ENCODE measurements at places on chromosomes 3 and 15.

DNA sequence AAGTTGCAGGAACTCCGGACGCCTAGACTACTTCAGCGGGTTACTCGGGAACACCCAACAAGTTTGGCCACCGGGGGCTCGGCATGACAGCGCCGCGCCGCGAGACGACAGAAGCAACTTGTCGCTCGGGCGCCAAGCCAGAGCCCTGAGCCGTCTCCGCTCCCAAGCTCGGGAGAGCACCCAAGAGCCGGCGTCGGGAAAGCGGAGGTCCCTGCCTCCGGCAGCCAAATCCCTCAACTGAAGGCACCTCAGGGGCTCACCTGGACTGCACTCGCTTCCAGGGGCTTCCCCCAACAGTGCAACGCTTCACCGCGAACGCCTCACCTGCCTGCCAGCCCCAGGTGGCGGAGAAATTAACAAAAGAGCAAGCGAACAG is 640 bp downstream of the MB21D2 start:
- DNase-seq: peak; percentile 82

DNA sequence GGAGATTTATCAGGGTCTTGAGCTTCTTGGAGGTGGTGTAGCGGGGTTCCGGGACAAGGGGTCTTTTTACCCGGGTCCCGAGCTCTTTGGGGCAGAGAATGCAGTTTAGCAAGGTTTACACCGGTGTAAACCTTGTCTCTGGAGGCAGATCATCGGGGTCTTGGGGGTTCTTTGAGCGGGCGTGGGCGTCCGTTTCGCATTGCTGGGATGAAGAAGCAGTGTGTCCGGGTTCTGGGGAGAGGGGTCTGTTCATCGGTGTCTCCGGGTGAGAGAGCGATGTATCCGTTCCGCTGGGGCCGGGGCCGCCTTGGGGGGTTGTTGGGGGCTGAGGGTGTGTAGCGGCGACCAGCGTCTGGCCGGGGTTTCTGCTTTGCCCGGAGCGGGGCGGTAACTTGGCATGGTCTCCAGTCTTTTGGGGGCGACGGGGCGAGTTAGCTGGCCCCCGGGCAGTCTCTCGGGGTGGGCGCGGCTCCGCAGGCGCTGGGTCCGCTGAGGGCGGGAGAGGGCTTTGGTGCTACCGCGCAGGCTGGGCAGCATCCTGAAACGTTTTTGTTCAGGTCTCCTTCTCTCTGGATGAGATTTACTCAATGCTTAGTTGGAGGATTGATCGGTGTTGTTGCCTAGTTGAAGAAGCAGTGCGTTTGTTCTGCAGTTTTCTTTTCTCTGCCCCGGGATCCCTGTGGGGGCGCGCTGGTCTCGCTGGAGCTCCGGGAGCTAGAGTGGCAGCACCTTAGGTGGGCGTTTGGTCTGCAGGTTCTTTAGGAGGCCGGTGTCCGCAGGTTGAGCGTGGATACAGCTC is 843 bp downstream of the GLCE start:
- DNase-seq: peak; percentile 23

- DNase-seq: no peak
Measured at GRCh38 chr15:76942331-76942730, 10.8 kb downstream of the RCN2 start.

DNA sequence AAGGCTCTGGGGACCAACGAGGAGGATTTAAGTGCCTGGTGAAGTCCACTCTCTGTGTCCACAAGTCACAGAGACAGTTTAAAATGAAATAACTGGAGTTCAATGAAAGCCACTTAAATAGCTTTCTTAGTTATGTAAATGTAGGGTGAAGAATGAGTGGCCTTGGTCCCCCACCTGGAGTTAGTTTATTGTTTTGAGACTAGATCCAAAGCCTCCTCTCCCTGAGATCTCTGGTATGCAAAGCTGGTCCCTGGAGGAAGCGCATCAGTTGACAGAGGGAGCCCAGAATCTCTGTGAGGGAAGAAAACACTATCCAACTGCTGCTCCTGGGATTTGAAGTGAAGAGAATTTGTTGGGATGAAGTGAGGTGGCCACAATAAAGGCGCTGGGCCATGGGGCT is 40.5 kb downstream of the EXOG start:
- DNase-seq: no peak

- DNase-seq: no peak
Measured at GRCh38 chr3:24158761-24159454, 213.8 kb downstream of the NR1D2 start.

DNA sequence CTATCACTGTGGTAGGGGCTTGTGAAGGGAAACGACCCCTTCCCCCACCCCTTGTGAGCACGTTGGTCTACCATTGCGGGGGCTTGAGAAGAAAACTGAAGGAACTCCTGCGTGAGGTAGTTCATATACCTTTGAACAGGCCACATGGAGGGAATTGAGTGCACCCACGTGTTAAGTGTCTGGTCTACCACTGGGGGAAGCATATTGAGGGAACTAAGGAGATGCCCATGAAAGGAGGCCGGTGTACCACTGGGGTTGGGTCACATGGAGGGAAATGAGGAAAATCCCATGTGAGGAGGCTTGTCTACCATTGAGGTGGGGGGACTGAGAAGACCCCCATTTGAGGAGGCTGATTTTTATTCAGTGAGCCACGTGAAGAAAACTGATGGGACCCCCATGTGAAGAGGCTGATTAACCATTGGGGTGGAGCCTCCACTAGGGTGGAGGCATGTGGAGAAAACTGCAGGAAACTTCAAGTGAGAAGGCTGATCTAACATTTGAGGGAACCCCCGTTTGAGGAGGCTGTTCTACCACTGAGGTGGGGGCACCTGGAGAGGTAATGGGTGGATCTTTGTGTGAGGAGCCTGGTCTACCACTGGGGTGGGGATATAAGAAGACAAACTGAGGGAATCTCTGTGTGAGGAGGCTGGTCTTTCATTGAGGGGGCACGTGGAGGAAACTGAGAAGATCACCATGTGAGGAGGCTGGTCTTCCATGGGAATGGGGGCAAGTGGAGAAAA is 163.2 kb downstream of the FBLN2 start:
- no peak for DNase-seq

DNA sequence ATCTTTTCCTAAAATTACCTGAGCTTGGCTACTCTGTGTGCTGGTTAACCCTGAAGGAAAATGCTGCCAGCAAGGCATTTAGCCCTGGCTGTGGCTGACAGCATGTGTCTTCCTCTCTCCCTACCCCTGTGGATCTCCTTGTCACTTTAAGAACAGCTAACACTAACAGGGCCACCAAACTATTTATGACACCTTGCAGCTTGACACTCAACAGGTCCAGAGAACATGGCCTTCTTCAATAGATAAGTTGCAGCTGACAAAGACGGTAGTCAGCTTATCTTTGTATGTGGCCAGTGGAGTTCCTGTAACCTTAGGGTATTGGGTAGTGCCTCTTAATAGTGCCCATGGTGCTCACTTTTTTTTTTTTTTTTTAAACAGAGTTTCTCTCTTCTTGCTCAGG is 32.0 kb upstream of the COPB2 start:
- DNase-seq: no peak

DNA sequence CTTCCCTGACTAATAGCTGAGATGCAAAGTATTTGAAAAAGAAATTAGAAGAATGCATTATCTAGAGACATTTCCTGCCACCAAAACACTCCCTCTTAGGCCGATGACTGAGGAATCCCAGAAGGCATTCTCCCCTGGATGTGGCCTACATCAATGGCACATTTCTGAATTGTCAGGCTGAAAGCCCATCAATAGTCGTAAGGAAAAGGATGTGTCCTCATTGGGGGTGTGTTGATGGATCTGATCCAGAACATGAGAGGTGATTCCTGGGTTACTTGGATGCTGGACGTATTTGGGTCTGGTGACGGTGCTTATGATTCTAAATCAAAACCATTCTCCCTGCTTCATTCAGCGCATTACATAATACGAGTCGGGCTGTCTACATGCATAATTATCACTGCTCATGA is 216.9 kb upstream of the CDIN1 start:
- peak; percentile 85 for DNase-seq

- no peak for DNase-seq
Measured at GRCh38 chr3:139654637-139655365, 23.0 kb downstream of the NMNAT3 start.

DNA sequence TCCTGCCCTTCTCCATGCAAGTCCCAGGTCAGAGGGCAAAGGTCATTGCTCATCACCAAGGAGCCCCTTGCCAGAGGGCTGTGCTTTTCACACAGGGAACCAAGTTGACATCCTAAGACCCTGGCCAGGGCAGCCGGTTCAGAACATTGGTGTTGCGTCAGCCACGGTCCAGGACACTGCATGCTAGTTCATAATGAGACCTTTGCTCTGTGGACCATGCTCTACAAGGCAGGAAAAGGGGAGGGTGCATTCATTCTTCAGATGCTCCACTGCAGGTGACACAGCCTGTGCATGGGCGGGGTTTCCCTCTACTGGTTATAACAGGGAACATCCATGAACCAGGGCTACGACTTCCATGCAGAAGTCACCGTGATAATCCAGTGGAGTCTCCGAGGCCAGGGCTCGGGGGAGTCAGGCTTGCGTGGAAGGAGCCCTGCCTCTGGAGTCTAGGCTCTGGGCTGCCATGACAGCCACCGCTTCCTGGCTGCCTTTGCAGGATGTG is 81.6 kb downstream of the OCA2 start:
- DNase-seq: no peak

- no peak for DNase-seq
Measured at GRCh38 chr15:98537516-98538060, 110.8 kb upstream of the IGF1R start.

- no peak for DNase-seq
Measured at GRCh38 chr3:71662056-71662455, 63.1 kb downstream of the EIF4E3 start.

- no peak for DNase-seq
Measured at GRCh38 chr15:36152936-36153335, 426.5 kb upstream of the CDIN1 start.

DNA sequence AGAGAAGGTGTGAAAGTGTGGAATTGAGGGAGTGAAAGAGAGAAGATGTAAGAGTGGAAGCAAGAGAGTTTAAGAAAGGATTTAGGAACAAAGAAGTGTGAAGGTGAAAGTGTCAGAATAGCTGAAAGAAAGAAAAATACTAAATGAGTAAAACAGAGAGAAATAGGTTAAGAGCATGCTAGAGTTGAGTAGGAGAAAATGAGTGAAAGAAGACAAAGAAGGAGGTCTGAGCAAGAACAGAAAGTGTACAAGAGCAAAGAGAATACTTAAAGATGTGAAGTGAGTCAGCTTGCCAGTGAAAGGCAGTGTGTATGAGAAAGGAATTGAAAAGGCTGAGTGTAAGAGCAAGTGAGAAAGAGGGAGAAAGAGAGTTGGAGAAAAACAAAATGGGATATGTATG is 348.8 kb upstream of the BCHE start:
- no peak for DNase-seq

GRCh38 chr15:91171334-91171733 is 71.3 kb downstream of the SV2B start:
- no peak for DNase-seq
